ENCODE measurements at places on chromosomes 5 and 9. TPM values are rescaled to one million over a fixed set of nuclear protein-coding genes. Genes with fewer than 3 reads are reported as not detected.

FRMPD1 gene
- total RNA-seq = not detected

CDC25C gene
- total RNA-seq = not detected

DNA sequence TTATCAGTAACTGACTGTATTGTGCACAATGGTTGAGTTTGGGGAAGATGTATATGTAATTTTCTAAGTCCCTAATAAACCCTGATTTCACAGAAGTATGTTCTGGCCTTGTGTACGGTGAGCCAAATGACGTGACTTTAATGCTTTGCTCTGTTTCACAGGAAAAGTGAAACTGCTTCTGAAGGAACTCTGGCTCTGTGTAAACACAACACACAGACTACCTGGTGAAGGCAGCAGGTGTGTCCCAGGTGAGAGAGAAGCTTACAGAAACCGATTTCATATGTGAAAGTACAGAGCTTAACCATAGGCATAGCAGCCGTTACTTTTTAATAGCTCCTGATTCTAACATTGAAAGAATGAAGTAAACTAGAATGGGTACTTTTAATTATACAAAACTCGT is 31.9 kb downstream of the ICE1 start:
- DNase-seq = no peak

DNA sequence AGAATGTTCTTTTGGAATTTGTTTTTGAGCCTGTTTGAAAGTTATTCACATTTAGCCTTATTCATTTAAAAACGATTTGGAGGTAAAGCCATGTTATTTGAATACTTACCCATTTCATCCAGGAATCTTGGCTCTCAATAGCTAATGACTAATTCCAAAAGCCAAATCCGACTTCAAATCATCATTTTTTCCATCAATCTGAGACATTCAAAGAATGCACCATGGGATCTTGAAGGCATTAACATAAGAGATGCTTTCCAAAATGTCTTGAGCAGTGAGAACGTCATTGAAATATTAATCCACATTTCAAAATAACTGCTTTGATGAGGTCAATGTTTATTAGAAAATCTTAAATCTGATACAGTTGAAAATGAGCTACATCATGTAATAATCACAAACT is 617.0 kb upstream of the RORB start:
- no peak for DNase-seq

DNA sequence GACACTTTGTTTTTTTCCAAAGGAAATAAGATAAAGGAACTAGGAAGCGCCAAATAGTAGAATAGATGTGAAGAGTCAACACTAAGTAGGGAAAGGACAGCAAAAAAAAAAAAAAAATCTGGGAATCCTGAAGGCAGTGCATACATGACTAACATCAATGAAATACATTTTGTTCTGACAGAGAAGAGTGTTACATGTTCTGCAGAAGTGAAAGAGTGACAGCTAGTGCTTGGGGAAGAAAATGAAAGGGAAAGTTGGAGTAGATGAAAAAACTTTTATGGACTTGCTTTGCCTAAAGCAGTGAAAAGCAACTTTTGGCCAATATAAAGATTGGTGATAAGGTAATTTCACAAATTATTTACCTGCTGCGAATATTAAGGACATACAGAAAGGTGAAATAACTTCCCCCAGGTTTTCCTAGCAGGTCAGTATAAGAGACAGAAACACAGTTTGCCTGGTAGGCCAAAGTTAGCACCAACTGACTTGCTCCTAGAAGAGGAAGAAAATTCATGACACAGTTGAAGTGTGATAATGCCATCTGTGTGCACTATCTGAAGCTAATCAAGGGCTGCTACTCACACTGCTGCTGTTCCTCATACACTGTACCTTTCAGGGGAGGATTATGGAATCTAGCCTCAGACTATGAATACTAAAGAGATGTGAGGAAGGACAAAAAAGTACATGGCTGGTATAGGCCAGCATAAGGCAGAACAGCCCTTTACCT is 38.6 kb downstream of the RANBP6 start:
- no peak for DNase-seq

GRCh38 chr5:132114150-132115121 is 40.8 kb downstream of the CSF2 start:
- DNase-seq = no peak

- no peak for DNase-seq
Measured at GRCh38 chr5:91328743-91329142, 54.4 kb downstream of the ARRDC3 start.

GRCh38 chr5:141211-141610 is 49.2 kb downstream of the PLEKHG4B start:
- DNase-seq = no peak

- DNase-seq = no peak
Measured at GRCh38 chr9:121609822-121610637, 41.4 kb upstream of the DAB2IP start.

- no peak for DNase-seq
Measured at GRCh38 chr9:85212887-85213286, 528.9 kb downstream of the AGTPBP1 start.

All from naive thymus-derived CD8-positive, alpha-beta T cell (primary cell).